ENCODE measurements at places on chromosomes 1 and 21. TPM values are rescaled to one million over a fixed set of nuclear protein-coding genes. Genes with fewer than 3 reads are reported as not detected.

AK4 gene
- 4.6 TPM for total RNA-seq

DNA sequence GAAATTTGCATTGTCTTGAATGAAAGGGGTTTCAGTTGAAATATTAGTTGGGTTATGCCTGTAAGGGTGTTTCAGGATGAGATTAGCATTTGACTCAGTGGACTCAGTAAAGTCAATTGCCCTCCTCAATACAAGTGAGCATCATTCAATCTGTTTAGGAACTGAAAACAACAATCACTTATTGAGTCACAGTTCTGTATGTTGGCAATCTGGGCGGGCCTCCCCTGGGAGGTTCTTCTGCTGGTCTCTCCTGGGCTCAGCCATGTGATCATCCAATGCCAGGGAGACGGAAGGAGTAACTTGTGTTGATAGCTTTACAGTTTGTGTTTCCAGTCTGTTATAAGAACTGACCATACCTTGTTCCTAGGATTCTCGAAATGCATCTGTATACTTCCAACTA is 262.9 kb upstream of the RUNX1 start:
- no peak overlapping the region for H3K27ac ChIP-seq
- DNase-seq: no peak
- no peaks in the 10 kb centered on the region for H3K27me3 ChIP-seq

ZNF697 gene
- total RNA-seq: 11.4 TPM

DNA sequence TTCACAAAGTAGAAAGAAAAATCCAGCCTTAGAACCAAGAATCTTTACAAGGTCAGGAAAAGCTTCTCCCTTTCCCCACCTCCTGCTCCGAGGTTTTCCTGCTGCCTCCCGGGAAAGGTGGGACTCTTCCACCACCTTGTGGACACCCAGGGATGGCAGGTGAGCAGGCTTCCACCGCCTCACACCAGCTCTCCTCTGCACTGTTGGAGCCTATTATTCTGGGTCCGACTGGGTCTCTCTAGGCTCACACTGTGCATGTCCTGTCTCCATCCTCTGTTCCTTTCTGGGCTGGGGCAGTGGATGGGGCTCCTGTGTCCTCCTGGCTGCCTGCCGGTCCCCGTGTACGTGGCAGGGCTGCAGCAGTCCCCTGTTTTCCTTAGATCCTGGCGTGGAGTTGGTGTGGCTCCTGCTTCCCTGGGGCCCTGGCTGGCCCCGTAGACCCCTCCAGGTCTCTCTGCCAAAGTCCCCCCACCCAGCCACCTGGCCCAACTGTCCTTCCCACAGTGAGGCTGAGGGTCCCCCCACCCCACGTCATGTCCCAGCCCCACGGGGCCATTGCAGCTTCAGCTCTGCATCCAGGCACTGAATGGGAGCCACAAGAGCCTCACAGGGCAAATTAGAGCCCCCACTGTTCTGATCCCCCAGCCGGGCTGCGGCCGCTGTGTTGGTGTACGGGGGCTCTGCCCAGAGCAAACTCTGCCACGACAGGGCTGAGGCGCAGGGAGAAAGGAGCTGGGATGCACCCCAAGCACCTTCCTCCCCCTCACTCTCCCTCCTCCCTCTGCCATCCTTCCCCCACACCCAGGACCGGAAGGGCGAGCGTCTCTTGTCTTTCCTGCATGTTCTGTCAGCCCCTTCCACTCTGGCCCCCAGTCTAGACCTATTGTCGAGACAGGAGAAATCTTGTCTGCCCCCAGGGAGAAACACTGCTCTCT is 3.3 kb upstream of the SLC45A1 start:
- DNase-seq: peak; percentile 84
- no peak overlapping the region for H3K4me3 ChIP-seq
- peaks cover 3% of the 10 kb centered on the region for H3K27me3 ChIP-seq
- H3K4me1 ChIP-seq: peaks cover 13% of the 10 kb centered on the region

PRRX1 gene
- total RNA-seq: 25.9 TPM

DNA sequence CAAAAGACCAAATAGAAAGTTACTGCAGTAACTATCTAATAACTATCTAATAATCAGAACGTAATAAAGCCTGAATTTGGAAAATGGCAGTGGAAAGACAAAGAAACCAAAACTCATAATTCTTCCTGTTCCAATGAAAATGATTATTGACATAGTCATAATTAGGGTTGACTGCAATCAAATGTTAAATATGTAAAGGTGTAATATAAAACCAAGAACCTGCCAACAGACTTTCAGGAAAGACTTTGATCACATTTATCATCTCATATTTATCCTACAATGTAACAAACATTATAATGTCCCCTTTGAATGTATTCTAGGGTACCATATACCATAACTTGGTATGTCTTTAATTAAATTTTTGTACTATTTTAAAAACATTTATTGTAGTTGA is 26.9 kb downstream of the NRIP1 start:
- H3K4me1 ChIP-seq: peaks cover 13% of the 10 kb centered on the region
- H3K36me3 ChIP-seq: no peaks in the 10 kb centered on the region

GRCh38 chr1:109137958-109138357 is 24.0 kb downstream of the ELAPOR1 start:
- no peak overlapping the region for H3K27ac ChIP-seq
- H3K4me3 ChIP-seq: no peak overlapping the region
- no peaks in the 10 kb centered on the region for H3K27me3 ChIP-seq
- peaks cover 6% of the 10 kb centered on the region for H3K4me1 ChIP-seq
- H3K36me3 ChIP-seq: no peaks in the 10 kb centered on the region

- peaks cover 19% of the 10 kb centered on the region for H3K4me1 ChIP-seq
- no peaks in the 10 kb centered on the region for H3K36me3 ChIP-seq
- H3K27ac ChIP-seq: no peak overlapping the region
- no peak overlapping the region for H3K4me3 ChIP-seq
- no peaks in the 10 kb centered on the region for H3K27me3 ChIP-seq
Observed at GRCh38 chr1:85244271-85245061, 15.0 kb downstream of the C1orf52 start.

All from upper lobe of right lung (tissue), 1 donor.